Activated CD4-positive, alpha-beta T cell treated with anti-CD3 and anti-CD28 coated beads, Interleukin-2, amount 10 ng/mL, durations not matched to agents 24 days and 14 days (primary cell): ENCODE measurements at places on chromosomes 7 and 10.

- no peak for DNase-seq
These were observed 37.8 kb downstream of the IFIT5 start for GRCh38 chr10:89452193-89452592.

- DNase-seq: no peak
These were observed 66.9 kb downstream of the OGDH start for GRCh38 chr7:44673324-44673723.

DNA sequence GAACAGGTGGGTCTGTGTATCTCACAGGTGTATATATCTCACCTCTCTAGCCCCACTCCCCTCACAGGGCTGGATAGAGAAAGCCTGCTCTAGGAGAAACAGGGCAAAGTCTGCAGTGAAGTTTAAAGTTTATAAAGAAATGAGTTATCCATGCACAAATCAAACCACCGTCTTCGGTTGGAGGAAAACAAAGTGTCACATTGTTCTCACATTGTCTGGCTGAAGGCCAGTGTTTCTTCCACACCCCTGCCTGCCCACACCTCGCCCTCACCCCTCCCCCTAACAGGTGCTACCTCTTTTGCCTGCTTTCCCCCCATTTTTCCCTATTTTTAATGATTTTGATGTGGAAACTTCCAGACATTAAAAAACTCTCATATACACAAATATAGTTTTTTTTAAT, 25.8 kb downstream of the AQP1 start:
- peak; percentile 37 for DNase-seq

DNA sequence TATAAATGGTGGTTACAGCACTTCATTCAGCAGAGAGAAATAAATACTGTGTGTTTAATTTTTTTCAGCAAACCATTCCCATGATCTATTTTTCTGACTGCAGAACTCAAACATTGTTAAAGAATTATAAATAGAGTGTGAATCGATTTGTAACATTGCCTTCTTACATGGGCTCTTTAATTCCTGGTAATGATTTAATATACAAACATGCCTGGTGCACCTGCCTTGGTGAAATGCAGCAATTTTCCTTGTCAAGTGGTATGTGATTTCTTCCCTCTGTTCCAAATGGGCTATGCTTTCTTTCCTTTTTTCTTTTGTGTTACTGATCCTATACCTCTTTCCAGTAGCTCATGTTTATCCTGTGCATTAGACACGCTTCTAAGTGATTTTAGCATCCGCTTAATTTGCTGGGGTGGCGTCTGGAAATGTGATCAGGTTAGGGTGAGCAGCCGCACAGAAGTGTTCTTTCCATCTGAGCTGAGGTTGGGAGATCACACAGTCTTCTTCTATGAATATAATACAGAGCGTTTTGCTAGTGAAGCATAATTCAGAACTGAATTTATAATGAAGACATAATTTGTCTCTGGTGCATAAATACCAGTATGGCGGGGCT, 94.3 kb upstream of the ITGB1 start:
- DNase-seq: no peak

- no peak for DNase-seq
These were observed 167.2 kb upstream of the HGF start for GRCh38 chr7:81937091-81937490.

DNA sequence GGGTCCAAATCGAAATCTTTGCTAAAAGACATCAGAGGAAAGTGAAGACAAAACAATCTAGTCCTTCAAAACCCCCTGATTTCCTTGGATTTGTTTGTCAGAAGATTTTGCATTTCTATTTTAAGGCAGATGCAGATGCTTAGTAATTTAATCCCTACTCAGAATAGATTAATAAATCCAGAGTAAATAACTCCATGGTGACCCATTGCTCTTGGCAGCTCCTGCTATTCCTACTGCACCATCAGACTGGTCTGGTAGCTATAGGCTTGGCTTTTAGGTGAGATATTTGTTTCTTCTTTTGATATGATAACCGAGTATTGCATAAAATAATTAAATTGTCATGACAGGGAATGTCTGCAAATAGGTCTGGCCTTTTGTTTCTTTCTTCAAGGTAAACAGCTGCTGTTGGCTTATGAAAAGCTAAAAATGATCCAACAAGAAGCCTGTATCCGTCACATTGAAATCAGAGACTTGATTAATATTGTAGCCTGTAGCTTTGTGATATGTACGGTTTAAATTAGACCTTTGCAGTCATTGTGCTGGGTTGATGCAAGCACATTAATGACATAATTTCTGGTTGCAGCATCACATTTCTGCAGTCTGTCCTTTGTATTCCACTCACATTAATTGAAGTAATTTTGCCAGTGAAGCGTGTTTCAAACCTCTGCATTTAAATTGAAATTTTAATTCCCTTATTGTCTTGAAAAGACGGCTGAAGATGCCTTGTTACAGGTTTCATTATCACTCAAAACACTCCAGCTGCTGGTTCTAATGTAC, 40.7 kb downstream of the EXOC4 start:
- no peak for DNase-seq

- peak; percentile 95 for DNase-seq
These were observed 574 bp upstream of the CPED1 start for GRCh38 chr7:120987683-120988590.

- no peak for DNase-seq
These were observed at the start of gene KCNMA1 for GRCh38 chr10:77637532-77638320. Gene KCNMA1, minus strand, starts transcription at chr10:77637808.

- no peak for DNase-seq
These were observed 192.9 kb downstream of the EVX1 start for GRCh38 chr7:27435461-27435860.

DNA sequence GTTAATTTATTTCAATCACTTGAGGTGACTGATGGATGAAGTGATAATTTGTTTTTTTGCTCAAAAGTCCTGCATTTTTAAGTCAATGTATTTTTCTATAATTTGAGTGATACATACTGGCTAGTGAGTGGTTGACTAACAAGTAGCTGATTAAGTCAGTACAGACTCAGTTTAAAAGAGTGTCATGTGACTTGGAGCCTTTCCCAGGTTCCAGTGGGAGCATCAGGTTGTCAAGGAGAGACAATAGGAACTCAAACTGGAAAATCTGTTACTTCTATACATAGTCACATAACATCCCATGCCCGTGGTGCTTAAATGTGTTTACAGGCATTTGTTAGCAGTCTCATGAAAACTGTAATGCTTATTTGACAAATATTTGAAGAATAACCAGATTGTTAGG, 154.7 kb downstream of the ANK3 start:
- DNase-seq: no peak

DNA sequence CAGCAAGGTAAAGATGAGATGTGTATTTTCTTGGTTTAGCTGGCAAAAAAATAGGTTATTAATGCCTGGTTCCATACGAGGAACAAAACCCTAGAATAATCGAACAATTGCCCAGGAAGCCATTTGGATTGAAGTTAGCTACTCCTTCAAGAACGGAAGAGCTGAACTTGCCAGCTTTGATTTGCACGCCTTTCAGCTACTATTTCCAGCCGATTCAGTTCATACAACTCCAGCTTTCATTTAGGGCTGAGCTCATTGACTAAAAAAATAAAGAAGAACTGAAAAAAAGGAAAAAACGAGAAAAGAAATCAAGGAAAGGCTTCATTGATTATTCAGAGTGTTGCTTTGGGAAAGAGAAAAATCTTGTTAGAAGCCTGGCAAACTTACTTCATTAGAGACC, 60.4 kb downstream of the PTN start:
- no peak for DNase-seq

DNA sequence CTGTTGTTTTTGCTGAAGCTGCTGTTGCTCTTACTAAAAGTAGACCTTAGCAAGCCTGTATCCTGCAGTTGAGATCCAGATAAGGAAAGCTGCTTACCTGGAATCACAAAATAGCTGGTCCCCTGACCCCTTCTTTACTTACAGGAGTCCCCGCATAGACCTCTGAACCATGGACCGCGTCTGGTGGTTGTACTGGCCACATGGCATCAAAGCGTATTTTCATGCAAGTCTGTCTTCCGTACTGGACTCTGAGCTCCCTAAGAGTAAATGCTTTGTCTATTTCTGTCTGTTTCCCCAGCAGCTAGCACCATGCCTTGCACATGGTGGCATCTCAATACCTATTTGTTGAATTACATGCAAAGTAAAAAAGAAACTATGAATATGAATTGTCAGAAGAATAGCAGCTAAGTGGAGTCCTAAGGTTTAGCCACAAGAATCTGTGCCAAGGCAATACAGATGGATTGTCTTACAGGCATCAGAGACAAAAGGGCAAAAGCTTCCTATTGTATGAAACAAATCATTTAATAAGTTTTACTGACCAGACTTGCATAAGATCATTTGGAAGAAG, 159.2 kb downstream of the PAXIP1 start:
- no peak for DNase-seq
